ENCODE measurements at places on chromosomes 5 and 9. TPM values are rescaled to one million over a fixed set of nuclear protein-coding genes. Genes with fewer than 3 reads are reported as not detected.

DNA sequence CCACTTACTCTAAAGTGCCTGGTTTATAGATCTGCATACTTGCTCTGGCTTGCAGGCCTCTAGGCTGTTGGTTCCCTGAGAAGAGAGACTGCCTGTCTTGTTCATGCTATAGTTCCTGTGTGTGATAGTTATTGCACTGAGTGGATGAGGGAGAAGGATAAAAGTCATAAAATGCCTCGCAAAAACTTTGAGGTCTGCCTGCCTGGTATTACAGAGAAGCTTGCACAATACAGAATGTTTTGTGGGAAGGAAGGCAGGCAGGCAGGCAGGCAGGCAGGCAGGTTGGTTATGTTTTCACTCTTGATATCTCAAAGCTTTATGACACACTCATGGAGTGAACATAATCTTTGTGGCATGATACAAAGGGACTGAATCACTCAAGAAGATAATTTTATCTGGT, 287.1 kb downstream of the SLIT3 start:
- no peak for DNase-seq
- H3K4me3 ChIP-seq = no peak overlapping the region
- H3K27ac ChIP-seq = no peak overlapping the region
- H3K27me3 ChIP-seq = peaks cover 10% of the 10 kb centered on the region
- H3K4me1 ChIP-seq = no peaks in the 10 kb centered on the region
- no peaks in the 10 kb centered on the region for H3K36me3 ChIP-seq

Gene PCDHGA12
- 0.22 TPM for total RNA-seq

DNA sequence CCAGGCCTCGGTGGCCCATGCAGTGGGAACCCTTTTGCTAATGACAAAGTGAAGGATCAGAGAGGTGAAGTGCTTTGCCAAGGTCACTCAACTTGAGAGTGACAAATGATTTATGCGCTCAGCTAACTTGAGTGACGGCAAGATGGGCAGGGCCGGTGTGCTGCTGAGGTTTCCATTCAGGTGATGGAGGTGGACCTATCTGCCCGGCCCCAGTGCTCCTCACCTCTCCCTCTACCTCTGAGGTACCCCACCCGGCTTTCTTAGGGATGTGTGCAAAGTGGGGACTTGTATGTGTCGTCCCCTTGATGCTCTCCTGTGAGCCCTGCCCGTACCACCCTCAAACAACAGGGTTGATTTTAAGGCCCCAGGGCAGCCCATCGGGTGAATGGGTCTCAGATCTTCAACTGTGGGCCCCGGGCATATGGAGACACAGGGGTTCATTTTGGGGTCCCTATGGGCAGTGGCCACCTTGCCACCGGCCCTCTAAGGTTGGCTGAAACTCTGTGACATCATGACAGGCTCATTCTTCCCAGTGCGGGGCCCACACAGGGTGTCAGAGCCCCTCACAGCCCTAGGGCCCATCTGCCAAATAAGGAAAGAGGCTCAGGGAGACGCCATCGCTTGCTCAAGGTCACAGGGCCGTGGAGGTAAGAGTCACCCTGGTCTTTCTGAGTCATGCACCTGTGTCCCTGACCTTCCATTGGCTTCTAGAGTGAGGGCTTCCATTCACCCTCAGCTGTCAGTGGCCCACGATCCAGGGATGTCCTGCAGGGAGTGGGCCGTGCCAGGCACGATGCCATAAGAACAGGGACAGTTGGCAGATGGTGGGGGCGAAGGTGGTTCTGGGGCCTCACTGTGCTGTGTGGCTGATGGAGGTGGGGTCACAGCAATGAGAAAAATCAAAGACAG, 170.6 kb upstream of the MVB12B start:
- H3K27me3 ChIP-seq = peaks cover 8% of the 10 kb centered on the region
- H3K4me1 ChIP-seq = no peaks in the 10 kb centered on the region
- H3K27ac ChIP-seq = no peak overlapping the region

Gene ENTPD2
- not detected for total RNA-seq

Gene SHISAL2B
- total RNA-seq = not detected

DNA sequence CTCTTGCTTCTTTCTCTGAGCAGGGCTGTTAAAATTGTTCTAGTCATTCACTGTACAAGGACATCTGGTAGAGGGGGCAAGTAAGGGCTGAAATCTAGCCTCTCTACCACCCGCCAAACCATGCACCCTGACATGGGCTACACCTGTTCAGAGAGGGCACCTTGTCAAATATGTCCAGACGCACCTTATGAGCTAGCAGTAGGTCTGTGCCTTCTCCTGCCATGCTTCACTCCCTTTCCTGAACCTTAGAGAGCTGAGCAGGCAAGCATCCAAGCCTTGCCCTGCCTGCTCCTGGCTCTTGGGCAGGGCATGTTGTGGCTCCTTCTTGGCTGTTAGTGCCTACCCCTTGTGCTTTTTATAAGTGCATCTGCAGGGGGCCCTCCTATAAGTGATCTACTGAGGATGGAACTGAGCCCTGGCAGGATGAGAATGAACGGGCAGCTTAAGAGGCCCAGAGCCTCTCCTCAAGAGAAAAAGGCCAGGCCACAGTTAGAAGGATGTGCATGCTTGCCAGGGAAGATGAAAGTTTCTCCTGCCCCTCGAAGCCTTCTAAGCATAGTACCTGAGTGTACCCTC, 3.8 kb upstream of the NEUROG1 start:
- DNase-seq = no peak
- H3K36me3 ChIP-seq = no peaks in the 10 kb centered on the region
- no peak overlapping the region for H3K4me3 ChIP-seq
- H3K27ac ChIP-seq = no peak overlapping the region

GRCh38 chr9:89791754-89792153, 186.9 kb downstream of the GADD45G start:
- H3K27me3 ChIP-seq = no peaks in the 10 kb centered on the region
- H3K4me1 ChIP-seq = peaks cover 5% of the 10 kb centered on the region
- no peak overlapping the region for H3K4me3 ChIP-seq
- H3K27ac ChIP-seq = no peak overlapping the region
- no peaks in the 10 kb centered on the region for H3K36me3 ChIP-seq
- no peak for DNase-seq

Gene LCN12
- 2.6 TPM for total RNA-seq

GRCh38 chr9:22379272-22379671, 67.4 kb upstream of the DMRTA1 start:
- no peaks in the 10 kb centered on the region for H3K4me1 ChIP-seq
- no peak for DNase-seq
- no peak overlapping the region for H3K4me3 ChIP-seq
- no peaks in the 10 kb centered on the region for H3K36me3 ChIP-seq
- H3K27me3 ChIP-seq = peaks cover 8% of the 10 kb centered on the region

GRCh38 chr5:141182248-141182647, at the start of gene PCDHB16:
Gene PCDHB16 (plus strand): TSS chr5:141182387. CDS start chr5:141182560, 173 bp downstream.
- H3K27ac ChIP-seq = no peak within 1 kb of the TSS
- H3K36me3 ChIP-seq = peaks cover 5% of the 10 kb centered on the region
- H3K4me3 ChIP-seq = no peak within 1 kb of the TSS
- DNase-seq = no peak

GRCh38 chr5:151463137-151464029, 16.0 kb downstream of the SLC36A1 start:
- no peaks in the 10 kb centered on the region for H3K27me3 ChIP-seq
- no peak for DNase-seq
- H3K27ac ChIP-seq = no peak overlapping the region
- H3K4me3 ChIP-seq = no peak overlapping the region
- peaks cover 72% of the 10 kb centered on the region for H3K36me3 ChIP-seq

- no peak overlapping the region for H3K27ac ChIP-seq
- no peaks in the 10 kb centered on the region for H3K36me3 ChIP-seq
- DNase-seq = no peak
- no peak overlapping the region for H3K4me3 ChIP-seq
Observed at GRCh38 chr5:33608344-33609041, 167.7 kb downstream of the TARS1 start.

Measured in naive thymus-derived CD8-positive, alpha-beta T cell (primary cell).